Pericardium fibroblast (primary cell): ENCODE measurements at places on chromosomes 3 and 15. TPM values are rescaled to one million over a fixed set of nuclear protein-coding genes. Genes with fewer than 3 reads are reported as not detected.

Gene CCDC39
- 0.23 TPM in 1 of 2 replicates, not detected in the other for total RNA-seq

Gene MOBP
- not detected in 2 replicates for total RNA-seq

Gene CHRD
- 1.5 and 5.1 TPM in 2 replicates for total RNA-seq

Gene KLHL40
- 0.17 TPM in 1 of 2 replicates, not detected in the other for total RNA-seq

Gene LOXL1
- total RNA-seq, result 227 and 313 TPM in 2 replicates

Gene GRK7
- total RNA-seq, result not detected in 2 replicates

Gene VILL
- 7.0 and 10.2 TPM in 2 replicates for total RNA-seq

Gene CEMIP
- 76.4 and 538 TPM in 2 replicates for total RNA-seq

Gene SV2B
- total RNA-seq, result not detected in 2 replicates

Gene ARPP21
- 3.0 TPM in 1 of 2 replicates, not detected in the other for total RNA-seq

Gene ABHD10
- total RNA-seq, result 14.1 and 16.0 TPM in 2 replicates

Gene PTH1R
- total RNA-seq, result 11.8 and 13.4 TPM in 2 replicates

Gene CLK3
- 39.4 and 46.3 TPM in 2 replicates for total RNA-seq

Gene SAMD7
- total RNA-seq, result not detected in 2 replicates

Gene LIPH
- under 0.01 and 1.5 TPM in 2 replicates for total RNA-seq

Gene SPATA12
- total RNA-seq, result not detected in 2 replicates

Gene GLT8D1
- total RNA-seq, result 98.6 and 99.8 TPM in 2 replicates

Gene POLQ
- total RNA-seq, result 0.09 and 0.23 TPM in 2 replicates

Gene HERC2
- total RNA-seq, result 16.6 and 24.6 TPM in 2 replicates

Gene TEX55
- total RNA-seq, result not detected in 2 replicates

Gene EXD1
- total RNA-seq, result not detected in 2 replicates

Gene GOLGA8A
- total RNA-seq, result 11.6 and 15.7 TPM in 2 replicates

Gene SLC24A5
- total RNA-seq, result not detected in 2 replicates

Gene ARPIN
- total RNA-seq, result 9.8 and 14.0 TPM in 2 replicates

Gene VPS18
- total RNA-seq, result 26.6 and 30.7 TPM in 2 replicates
